ENCODE measurements at places on chromosomes 3 and 15. TPM values are rescaled to one million over a fixed set of nuclear protein-coding genes. Genes with fewer than 3 reads are reported as not detected.

DNA sequence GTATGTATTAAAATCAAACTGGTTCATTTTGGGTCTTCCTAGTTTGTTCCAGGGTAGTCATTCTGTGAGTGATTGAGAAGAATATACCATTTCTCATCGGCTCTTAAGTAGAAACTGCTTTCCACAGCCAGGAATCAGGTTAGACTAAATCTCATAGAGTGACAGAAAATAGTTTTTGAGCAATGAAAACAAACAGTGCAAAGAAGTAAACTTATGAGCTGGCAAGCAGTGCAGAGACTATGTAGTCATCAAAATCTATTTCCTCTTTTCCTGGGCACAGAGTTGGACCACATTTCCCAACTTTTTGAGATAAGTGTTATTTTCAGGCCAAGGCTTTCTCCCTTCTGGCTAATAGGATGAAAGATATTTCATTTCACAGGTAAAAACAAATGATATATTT lies 66.5 kb downstream of the UBE3A start:
- ATAC-seq, result no peak

DNA sequence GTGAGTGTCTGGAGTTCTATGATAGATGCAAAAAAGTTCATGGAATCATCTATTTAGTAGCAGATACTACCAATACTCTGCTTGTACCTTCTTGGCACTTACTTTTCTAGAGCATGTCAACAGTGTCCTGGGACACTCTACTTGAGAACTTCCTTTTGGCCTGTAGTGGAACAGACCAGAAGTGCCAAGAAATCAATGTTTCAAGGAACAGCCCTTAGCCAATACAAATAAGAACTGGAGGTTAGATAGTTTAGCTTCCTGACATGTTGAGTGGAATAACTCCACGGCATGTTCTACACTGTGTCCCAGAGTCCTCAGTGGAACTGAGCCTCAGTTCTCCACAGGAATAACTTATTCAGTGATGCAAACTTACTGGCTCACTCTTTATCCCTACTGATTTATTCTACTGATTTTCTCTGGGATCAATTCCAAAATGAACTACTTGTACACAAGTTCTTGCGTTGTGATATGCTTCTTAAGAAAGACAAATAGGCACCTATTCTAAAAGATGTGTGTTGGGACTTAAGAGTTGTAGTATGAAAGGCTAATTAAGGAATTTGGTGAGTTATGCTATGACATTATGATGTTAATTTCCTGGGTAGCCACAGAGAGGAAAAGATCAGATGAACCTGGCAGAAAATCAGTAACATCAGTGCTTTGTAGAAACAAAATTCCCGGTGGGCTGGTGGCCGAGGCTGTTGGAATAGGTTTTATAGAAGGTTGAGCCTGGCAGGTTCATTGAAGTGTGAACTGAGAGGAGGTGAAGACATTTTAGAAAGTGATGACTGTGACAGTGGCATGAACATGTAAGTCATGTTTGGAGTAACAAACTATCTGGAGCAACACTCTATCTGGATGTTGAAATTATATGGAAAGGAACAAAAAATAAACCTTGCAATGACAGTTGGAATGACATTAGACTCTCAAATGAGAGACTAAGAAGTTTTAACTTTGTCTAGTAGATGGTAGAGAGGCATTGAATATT lies 101.8 kb upstream of the RBMS3 start:
- ATAC-seq, result no peak

DNA sequence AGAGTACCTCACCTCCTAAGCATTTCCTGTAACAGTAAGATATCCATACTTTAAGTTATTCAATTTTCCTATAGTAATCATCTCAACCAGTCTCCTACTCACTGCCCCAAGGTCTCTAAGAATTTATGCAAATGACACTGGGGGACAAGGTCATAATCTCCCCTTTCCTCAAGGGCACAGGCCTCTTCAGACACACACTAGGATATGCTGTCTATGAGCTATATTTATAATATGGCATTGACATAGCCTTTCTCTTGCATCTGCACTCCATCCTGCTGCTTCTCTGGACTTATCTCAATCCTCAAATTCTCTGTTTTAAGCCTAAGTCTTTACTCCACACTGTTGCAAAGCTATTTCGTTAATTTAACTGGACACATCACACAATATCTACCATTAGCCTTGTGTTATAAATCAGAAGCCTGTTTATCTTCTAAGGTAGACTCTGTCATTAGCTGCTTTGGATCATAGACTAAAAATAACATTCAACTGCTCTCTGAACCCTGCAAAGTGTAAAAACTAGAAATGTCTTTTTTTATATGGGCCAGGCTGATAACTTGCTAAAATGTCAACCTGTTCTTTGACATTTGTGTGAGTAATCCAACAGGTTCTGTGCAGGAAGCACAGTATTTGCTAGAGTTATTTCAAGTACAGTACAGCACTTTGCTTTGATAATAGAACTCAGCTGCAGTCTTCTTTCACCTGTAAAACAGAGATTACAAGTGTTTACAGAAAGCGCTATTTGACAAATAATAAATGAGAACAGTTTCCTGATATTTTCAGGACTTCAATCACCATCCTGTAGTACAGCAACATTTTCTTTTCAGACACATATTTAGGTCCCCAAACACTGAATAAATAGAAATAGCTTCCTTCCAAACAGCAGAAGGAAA lies 17.8 kb upstream of the SEC62 start:
- ATAC-seq, result peak; percentile 23

- no peak for ATAC-seq
These were observed 175.4 kb downstream of the MBNL1 start for GRCh38 chr3:152444029-152444641.

DNA sequence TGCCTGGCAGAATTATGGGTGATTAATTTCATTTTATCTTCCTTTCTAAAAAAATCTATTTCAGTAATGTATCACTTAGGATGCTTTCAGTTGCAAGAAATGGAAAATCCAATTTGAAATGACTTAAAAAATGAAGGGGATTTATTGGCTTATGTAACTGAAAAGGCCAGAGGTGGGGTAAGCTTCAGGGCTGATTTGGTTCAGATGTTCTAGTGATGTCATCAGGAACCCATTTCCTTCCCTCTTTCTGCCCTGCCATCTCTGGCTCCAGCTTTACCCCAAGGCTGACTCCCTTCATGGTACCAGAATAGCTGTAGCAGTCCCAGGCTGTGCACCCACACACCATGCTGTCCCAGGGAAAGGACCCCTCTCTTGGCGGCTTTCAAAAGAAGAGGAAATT lies 18.5 kb upstream of the REC114 start:
- no peak for ATAC-seq

ASB14 gene
- total RNA-seq, result 0.65 TPM

GALNT15 gene
- total RNA-seq, result 0.43 TPM

Measured in motor neuron (in vitro differentiated cells).